HT1080 (cell line): ENCODE measurements at places on chromosomes 7 and 10. TPM values are rescaled to one million over a fixed set of nuclear protein-coding genes. Genes with fewer than 3 reads are reported as not detected.

GRCh38 chr10:11713186-11713743 lies 28.9 kb upstream of the ECHDC3 start:
- no peak for DNase-seq

DNA sequence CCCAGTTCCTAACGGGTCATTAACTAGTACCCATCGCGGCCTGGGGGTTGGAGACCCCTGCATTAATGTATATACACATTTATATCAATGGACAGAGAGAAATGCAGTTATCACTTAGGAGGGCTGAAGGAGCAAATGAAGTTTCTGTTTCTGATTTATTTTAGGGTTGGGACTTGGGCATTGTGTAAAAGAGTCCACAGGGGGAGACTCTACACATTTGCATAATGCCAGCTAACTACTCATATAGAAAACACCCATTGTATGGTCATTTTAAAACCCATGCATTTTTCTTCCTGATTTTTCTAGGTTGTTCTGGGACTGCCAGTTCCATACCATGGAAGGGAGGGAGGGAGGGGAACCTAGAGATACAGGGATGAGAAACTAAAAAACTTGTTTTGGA lies 23.5 kb downstream of the BCCIP start:
- no peak for DNase-seq

- peak; percentile 47 for DNase-seq
Measured at GRCh38 chr10:47031211-47031900, 120.1 kb downstream of the PTPN20 start.

Gene C10orf71
- not detected in 2 replicates for total RNA-seq

GRCh38 chr7:33423646-33424020 lies 294.3 kb downstream of the BBS9 start:
- no peak for DNase-seq

GRCh38 chr7:96067321-96067720 lies 254.6 kb downstream of the SLC25A13 start:
- peak; percentile 20 for DNase-seq

- DNase-seq: peak; percentile 66
Measured at GRCh38 chr7:27172823-27173510, 1.2 kb downstream of the HOXA10 start.

- no peak for DNase-seq
Measured at GRCh38 chr10:129288999-129289584, 177.9 kb upstream of the MGMT start.

DNA sequence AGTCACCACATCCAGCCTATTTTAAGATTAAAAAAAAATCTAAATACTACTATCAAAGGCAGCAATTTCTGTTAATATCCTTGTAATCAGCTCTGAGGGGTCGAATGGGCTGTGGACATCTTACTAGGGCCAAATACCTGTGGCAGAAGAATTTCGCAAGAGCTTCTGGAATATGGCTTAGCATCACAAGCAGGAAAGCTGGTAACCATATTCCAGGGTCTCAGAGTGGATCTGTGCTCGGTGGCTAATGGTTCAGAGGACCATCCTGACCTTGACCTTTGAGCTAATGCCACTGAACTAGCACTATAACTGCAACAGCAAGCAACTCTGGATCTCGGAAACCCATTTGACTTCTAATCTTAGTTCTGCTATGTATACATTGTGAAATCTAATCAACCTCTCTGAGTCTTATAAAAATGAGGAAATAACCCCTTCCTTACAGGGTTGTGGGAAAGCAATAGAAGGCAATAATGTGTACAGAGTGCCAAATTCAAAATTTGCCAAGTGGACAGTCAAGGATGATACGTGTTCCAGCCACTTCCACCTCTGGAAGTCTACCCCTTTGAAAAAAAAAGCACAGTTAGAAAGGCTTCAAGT lies 65.5 kb downstream of the CYP26A1 start:
- no peak for DNase-seq

DNA sequence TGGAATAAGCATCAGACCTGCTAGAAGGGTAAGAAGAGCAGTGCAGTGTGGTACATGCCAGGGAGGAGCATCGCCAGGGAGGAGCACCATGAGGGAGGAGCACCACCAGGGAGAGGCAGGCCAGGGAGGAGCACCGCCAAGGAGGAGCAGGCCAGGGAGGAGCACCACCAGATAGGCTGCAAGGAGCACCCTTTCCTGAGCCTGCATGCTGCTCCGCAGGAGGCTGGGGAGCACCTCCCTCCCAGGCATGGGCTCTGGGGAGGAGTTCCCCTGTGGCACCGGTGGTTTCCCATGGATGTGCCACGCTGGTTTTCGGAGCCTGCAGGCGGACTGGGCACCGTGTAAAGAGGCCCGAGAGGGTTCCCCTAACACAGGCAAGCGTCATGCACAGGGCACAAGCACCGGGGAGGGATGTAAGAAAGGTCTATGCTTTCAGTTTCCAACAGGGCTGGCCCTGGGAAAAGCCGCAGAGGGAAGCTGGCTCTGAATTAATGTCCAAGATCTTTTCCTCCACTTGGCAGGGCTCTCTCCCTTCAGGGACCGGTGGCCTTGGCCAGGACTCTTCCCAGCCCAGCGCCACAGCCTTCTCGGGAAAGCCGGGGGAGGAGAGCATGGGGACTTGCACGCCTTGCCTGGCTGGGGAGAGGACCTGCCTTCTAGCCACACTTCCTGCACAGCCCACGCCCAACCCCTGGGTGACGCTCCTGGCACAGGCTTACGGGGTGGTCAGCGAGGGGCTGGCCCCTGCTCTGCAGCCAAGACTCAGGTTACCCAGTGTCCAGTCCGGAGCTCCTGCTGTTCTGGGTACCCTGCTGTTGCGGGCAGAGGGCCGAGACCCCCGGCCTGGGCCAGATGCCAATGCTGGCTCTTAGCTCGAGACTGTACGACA lies 11.5 kb upstream of the GPER1 start:
- no peak for DNase-seq

GRCh38 chr10:132862485-132863420 lies 76.8 kb upstream of the NKX6-2 start:
- DNase-seq: no peak
